ENCODE measurements at places on chromosomes 2 and 18.

DNA sequence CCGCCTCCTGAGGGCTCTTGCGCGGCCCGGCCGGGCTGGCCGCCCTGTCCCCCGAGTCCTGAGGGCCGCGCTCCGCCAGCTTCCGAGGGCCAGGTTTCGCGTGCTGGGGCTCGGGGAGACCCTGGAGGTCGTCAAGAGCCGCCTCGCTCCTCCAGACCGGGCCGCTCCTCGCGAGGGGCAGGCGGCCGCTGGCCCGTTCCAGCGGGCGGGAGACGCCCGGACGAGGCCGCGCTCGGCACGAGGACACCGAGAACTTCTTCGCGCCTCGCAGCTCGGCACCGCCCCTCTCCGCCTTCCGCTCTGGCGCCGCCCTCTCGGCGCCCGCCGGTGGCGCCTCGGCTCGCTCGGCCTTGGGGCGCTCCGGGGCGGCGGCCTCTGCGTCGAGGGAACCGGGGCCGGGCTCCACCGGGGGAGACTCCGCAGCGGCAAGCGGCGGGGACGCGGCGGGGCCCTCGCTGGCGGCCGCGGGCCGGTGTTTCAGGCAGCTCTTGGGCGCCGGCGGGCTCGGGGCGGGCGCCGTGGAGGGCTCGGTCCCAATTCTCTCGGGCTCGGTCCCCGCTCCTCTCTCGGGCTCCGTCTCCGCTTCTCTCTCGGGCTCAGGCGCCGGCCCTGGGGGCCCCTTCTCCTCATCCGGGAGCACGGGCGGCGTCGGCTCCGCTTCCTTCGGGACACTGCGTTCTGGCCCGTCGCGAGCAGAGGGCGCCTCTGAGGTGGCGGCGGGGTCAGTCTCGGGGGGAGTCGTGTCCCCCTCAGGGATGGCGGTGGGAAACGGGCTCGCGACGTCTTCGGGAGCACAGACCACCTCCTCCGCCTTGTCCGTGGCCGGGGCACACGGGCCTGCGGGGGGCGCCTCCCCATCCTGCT, 91.6 kb upstream of the MGAT4A start:
- DNase-seq, result no peak

DNA sequence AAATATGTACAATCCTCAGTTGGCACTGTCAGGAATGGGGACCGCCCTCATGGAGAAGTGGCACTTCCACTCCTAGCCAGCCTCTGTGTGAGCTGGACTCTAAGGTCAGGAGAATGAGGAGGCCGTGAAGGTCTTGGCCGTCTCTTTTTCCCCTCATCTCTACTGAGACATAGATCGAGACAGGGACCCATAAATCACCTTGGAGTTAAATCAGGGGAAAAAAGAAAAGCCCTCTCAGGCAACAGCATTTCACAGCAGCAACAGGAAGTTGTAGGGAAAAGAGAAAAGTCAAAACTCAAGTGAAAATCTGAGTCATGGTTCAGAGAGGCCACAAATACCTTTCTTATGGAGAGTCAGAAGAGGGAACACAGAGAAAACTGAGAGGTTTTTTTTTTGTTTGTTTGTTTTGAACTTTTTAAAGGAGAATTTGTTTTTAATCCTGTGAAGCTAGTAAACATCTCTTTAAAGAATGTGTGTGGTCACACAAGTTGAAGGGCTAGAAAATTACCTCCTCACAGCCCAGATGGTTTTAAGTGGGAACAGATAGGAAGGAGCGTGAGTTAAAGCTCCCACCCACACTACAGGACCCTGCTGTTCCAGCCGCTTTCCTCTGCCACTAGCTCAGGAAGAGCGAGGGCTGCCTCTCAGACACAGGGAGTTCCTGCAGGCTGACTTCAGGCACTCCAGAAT, 30.6 kb upstream of the CYP1B1 start:
- no peak for DNase-seq

GRCh38 chr18:24064391-24065100, 50.0 kb downstream of the TTC39C start:
- no peak for DNase-seq

DNA sequence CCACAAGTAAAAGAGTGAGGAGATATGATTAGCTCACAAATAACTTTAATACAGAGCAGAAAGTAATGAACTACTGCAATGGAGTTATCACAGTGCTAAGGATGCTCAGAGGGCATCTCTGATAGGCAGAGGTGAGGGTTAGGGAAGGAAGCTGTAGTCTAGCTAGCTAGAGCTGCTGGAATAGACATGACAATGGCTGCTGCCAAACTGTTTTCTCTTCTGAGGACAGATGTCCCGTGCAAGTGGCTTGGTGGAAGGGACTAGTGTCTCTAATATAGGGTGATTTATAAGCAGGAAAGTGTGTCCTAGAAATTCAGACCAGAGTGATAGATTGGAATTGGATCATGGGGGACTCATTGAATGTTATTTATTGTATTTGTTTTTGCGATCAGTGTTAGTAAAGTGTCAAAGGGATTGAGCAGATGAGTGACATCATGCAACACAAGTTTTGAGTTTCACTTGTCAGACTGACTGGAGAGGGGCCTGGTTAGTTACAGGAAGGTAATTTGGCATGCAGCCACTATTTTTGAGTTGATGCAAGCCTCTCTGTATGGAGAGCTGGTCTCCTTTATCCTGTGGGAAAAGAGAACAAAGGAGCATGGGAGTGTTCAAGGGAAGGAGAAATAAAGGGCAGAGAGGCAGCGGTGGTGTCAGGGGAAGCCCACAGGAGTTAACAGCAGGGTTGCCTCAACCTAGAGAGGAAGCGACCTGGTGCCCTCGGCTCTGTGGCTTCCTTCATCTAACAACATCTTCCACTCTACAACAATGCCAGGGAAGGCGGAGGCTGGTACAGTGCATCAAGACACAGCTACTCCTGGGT, 1.9 kb downstream of the CTLA4 start:
- no peak for DNase-seq

DNA sequence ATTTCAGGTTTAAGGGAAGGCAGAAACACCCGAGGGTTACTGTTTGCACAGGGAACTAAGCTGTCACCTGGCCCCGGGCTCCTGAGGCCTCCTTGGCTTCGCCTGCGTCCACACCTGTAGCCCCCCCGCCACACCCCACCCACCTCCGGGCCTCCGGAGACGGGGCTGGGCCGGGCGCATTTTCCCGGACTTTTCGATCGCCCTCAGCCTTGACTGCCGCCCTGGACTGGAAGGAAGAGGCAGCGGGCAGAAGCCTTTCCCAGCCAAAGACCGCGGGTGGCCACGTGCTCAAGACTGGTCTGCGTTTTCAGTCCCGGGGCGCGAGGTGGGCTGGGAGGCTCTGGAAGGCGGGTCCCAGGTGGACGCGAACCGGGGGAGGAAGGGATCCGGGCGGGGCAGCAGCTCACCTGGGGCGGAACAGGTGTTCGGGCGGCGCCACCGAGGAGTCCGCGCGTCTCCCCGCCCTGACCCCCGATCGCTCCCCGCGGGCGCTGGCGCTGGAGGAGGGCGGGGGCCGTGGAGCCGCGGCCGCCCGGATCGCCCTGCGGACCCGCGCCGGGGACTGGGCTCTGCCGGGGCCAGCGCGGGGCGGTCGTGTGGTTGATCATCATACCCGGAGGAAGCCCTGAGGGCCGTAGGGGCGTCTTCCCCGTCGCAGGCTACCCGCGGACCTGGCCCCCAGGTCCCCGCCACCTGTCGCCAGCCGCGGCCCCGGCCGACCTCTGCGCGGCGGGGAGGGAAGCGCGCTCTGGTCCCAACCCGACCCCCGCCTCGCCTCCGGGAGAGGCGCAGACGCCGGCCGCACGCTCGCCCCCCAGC, 3.2 kb downstream of the ID2 start:
- DNase-seq, result no peak

GRCh38 chr2:119204525-119204924, 19.1 kb upstream of the STEAP3 start:
- no peak for DNase-seq

GRCh38 chr2:45273412-45274249, 264.4 kb upstream of the SIX2 start:
- no peak for DNase-seq

- DNase-seq, result no peak
These were observed 71.3 kb upstream of the TXNDC2 start for GRCh38 chr18:9814431-9814830.

DNA sequence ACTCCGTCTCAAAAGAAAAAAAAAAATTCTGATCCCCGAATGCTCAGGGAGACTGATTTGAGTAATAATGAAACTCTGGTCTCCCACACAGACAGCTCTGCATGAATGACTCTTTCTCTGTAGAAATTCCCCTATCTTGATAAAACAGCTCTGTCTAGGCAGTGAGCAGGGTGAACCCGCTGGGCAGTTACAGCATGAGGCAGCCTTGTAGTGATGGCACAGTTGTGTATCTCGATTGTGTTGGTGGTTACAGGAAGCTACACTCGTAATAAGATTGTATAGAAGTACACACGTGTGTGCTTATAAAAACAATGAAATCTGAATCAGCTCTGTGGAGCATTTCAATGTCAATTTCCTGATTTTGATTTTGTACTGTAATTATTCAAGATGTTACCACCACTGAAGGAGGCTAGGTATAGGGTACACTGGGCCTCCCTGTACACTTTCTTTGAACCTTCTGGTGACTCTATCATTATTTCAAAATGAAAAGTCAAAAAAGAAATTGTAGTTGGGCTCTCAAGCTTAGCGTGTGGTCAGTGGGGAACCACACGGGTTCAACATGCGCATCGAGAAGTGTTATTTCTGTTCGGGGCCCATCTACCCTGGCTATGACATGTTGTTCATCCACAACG, 34.9 kb upstream of the ATP8B1 start:
- no peak for DNase-seq

- DNase-seq, result no peak
These were observed 10.5 kb upstream of the INSIG2 start for GRCh38 chr2:118077636-118078247.

DNA sequence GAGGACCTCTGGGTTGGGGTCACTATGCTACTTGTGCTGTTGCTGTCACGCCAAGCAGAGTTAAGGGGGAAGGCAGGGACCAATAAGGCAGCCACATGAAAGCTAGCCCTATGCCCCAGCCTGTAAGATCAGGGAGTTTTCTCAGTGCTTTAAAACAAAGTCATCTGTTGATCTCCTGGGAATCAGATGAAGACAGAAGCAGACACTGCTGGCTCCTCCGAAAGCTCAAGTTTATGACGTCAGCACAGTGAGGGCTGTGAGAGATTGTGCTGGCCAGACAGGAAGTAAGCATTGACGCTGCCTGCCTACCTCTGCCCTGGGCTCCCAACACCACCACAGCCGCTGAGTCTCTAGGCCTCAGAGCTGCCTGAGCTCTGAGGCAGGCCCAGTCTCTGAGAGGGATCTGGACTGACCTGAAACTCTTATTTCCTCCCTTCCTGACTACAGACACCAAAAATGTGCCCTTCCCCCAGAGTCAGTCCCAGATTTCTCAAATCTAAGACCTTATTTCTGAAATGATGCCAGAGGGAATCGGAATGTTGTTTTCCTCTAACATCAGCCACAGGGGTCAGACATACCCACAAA, 118.1 kb upstream of the EPAS1 start:
- DNase-seq, result no peak

DNA sequence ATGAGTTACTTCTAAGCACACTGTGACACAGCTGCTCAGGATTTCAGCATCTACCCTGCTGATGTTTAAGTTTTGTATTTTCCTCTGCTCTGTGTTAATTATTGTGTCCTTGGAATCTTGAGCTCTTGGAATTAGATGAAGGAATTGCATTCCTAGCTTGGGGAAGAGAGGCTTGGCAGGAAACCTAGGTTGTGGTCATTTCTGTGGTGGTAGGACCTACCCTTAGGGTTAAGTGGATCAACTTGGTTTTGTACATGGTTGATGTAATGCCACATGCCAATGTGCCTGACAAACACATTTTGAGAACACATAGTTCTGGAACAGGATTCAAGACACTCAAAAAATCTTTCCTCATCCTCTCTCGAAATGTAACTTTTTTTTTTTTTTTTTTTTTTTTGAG, 264.5 kb upstream of the MEX3C start:
- DNase-seq, result no peak

DNA sequence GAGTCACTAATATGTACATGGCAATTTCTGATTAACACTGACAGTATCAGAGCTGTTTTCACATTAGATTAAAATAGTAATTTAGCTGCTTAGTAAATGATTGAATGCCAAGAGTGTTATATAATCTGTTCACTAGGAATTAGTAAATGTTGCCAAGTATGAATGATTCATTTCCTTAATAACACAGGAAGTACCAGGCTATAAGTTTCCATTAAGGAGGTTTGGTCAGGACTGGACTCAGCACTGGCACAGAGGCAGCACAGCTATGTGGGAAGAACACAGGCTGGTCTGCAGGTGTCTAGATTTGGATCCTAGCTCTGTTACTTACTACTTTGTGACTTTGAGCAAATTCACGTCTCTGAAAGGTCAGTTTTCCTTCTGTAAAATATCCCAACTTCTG, 97.2 kb downstream of the TDRD15 start:
- no peak for DNase-seq

- DNase-seq, result no peak
These were observed 37.2 kb downstream of the RELCH start for GRCh38 chr18:62224229-62224628.

- no peak for DNase-seq
These were observed 75.2 kb upstream of the GALNT5 start for GRCh38 chr2:157182204-157182709.

DNA sequence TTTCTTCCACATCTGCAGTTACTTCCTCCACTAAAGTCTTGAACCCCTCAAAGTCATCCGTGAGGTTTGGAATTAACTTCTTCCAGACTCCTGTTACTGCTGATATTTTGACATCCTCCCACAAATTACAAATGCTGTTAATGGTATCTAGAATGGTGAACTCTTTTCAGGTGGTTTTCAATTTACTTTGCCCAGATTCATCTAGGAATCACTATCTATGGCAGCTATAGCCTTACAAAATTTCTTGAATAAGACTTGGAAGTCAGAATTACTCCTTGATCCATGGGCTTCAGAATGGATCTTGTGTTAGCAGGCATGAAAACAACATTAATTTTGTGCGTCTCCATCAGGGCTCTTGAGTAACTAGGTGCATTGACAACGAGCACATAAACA, 19.9 kb downstream of the EPAS1 start:
- DNase-seq, result no peak

- DNase-seq, result no peak
These were observed 96.3 kb upstream of the B3GNT2 start for GRCh38 chr2:62099523-62100175.

DNA sequence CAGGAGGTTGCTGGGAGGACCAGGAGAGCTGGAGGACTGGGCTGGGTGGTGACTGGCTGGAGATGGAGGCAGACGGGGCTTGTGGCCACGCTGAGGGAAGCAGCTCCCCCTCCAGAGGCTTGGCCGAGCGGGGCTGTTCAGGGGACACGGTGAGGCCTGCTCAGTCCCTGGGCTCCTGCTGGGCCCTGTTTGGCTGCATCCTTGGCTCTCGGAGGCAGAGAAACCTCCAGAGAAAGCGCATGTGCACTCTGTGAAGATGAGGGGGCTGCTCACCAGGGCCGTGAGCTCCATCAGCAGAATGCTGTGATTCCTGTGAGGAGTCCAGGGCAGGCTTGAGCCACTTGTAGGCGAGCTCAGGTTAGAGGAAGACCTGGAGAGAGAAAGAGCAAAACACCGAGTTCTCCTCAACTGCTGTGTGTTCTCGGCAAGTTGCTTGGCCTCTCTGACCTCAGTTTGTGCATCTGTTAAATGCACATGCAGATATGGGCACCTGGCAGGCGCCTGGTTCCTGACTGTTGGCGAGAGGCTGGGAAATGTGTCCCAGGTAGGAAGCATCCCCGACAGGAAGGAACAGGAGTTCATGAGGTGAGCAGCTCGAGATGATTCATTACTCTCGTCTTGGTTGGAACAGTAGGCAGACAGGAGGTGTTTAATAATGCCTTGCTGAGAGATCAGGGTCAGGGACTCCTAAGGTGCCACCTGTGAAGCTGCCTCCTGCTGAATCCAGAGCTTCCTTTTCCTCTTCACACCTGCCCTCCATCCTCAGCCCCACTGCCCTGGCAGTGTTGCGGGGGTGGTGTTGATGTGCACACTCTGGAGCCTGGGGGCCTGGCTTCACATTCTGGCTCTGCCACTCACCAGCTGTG, 941 bp downstream of the ZAP70 start:
- no peak for DNase-seq

Data from iPS DF 19.7 (cell line).